ENCODE measurements at places on chromosomes 1 and 21.
A peak's percentile ranks its signal among the peaks of the same experiment; 100 is the strongest.

DNA sequence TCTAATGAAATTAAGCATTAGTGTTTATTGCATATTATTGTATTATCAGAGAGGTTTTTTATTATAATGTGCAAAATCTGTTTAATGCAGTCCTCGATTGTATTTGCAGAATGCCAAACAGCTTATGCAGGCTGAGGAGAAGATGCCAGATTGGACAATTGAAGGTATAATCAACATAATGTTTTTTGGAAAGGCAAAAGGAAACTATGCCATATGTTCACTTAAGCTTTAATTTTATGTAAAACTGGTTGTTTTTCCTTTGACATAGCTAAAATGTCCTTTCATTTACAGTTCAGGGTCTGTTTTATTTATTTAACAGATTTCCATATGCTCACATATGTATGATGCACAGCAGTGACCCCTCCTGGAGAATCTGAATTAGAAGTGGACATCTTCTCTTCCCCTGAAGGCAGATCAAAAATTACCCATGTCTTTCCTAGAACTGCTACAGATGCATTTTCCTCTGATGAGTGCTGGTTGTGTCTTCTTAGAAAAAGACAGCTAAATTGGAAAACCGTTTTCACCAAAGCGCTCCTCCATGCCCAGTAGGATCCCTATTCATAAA is 143.5 kb upstream of the USH2A start:
- no peak for DNase-seq

DNA sequence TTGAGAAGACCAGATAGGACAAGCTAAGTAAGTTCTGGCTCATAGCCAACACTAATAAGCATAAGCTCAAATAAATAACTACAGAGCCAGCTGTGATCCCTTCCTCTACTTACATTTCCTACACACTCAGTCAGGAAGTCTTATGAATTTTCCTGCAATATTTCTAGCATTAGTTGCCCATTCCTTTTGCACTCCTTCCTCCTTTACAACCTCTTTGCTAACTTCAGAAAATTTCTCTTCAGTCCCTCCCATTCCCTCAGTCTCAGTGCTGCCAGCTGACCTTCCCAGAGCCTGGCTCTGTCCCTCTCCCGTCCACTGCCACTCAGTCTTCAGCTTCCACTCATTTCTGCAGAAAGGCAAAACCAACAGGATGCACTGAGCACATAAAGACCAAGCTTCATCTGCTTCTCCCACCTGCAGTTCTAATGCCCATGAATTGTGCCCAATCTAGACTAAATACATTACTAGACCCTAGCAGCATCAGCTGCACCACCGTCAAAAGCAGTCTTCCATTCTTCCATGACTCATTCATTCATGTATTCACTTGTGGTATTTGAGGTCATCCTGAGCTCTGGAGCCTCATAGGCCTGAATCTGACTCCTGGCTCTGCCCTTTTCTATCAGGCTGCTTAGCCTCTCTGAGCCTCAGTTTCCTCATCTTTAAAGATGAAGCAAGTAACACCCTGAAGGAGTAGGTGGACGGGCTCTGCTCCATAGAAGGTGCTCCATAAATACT is 54.6 kb upstream of the SIPA1L2 start:
- no peak for DNase-seq

GRCh38 chr1:172581779-172582178 is 48.8 kb downstream of the SUCO start:
- DNase-seq: no peak

GRCh38 chr21:7916329-7917303 is 2604.8 kb upstream of the TPTE start:
- no peak for DNase-seq

DNA sequence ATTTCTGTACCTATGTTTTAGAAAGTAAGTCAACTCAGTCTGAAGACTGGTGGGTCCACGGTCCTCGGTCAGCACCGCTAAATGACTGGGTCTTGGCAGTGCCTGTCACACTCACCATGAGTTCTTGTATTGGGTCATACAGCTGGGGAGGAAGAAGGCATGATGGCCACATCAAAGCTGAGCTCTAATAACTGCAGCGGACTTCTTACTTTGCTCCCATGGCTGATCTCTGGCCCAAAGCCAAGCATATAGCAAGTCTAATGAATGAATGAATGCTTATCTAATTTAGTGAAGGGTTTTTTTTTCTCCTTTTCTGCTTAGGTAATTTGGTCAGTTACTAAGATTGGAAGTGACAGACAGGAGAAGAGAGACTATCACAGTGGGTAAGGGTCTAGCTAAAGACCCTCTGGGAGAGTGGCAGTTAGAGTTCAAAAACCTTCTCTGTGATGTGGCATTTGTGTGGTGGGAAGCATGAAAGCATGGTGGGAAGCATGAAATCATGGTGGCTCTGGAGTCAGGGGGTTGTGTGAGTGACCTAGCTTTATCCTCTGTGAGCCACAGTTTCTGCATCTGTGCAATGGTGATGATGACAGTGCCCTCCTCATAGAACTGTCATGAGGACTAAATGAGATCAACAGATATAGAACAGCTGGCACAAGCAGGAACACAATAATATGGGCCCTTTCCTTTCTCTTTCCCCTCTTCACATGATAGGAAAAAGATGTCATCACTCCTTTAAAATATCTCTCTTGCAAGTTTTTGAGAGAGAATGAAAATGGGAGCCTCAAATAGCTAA is 78.9 kb upstream of the JAK1 start:
- no peak for DNase-seq

- peak; percentile 41 for DNase-seq
Observed at GRCh38 chr21:37220433-37220980, 46.6 kb downstream of the VPS26C start.

DNA sequence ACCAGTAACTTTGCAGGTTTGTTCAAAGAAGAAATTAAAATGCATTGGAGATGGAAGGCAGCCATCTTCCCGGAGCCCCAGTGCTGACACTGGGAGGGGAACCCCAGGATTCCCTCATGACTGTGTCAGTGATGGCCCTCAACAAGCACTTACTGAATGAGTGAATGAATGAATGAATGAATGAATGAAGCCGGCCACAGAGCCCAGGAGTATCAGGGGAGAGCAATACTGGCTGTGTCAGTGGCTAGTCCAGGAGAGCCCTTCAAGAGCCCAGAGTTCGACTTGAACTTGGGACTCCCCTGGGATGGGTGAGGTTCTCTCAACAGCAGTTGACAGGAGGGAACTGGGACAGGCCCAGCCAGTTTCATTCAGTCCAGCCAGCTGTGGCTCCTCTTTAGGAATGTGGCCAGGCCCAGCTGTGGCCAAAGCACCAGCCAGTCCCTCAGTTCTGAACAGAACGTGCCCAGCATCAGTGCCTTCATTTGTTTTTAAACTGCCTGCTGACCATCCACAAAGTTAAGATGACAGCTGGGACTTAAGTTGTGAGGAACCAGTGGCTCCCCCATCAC is 9.2 kb upstream of the ERG start:
- no peak for DNase-seq
